ENCODE measurements at places on chromosomes 3 and 15.

DNA sequence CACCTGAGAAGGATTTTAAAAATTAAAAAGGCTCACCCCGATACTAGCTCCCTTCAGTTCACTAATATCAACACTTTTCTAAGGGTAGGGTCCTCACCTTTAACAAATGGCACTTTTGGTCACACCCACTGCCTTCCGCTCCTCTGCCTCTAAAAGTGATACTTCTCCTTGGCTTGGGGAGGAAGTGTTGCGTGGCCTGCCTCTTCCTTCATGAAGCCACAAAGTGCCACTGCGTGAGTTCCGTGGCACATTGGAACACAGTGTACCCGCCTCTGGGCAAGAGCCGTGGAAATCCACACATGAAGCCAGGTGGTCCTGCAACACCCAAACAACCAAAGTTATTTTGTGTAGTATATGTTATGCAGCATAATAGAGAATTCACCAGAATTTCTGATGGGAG is 3.9 kb downstream of the B4GALT4 start:
- no peak for DNase-seq

DNA sequence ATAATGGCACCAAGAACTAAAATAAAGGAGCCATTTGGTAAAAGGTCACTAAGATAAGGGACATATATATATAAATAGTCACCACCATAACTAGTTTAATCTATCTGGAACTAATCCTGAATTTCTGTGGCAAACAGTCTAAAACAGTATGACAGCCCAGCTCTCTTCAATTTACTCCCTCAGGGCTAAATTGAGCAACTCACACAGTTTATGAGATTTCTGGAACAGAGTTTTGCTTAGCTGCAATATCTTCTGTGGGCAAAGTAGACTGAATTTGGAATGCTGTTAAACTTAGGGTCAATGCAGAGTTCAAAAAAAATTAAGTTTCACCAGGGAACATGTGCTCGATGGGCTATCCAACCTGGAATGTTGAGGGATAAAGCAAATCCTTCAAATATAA is 70.1 kb upstream of the VEPH1 start:
- DNase-seq, result no peak

- no peak for DNase-seq
Measured at GRCh38 chr15:88982304-88982945, 69.2 kb upstream of the MFGE8 start.

- DNase-seq, result no peak
Measured at GRCh38 chr15:45670511-45670910, 35.7 kb downstream of the SQOR start.

- DNase-seq, result no peak
Measured at GRCh38 chr3:98359993-98360675, 6.5 kb downstream of the OR5K4 start.

- no peak for DNase-seq
Measured at GRCh38 chr3:88032245-88032644, 26.6 kb downstream of the CGGBP1 start.

DNA sequence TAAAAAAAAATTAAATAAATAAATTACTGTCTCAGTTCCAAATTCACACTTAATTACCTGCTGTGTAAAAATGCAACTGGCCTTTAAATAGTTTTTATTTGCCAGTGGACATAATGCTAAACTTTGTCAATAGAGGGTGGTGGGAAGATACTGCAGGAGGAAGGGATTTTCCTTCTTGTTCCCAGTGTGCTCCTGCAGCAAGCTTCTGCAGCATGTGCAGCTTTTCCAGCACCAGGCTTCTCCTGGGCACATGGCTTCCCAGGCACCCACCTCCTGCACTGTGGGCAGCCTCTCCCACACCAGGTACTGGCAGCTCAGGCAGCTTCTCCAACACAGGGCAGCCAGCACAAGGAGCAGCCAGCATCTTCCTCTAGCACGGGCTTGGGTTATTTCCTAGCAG is 29.6 kb upstream of the BBX start:
- DNase-seq, result no peak

DNA sequence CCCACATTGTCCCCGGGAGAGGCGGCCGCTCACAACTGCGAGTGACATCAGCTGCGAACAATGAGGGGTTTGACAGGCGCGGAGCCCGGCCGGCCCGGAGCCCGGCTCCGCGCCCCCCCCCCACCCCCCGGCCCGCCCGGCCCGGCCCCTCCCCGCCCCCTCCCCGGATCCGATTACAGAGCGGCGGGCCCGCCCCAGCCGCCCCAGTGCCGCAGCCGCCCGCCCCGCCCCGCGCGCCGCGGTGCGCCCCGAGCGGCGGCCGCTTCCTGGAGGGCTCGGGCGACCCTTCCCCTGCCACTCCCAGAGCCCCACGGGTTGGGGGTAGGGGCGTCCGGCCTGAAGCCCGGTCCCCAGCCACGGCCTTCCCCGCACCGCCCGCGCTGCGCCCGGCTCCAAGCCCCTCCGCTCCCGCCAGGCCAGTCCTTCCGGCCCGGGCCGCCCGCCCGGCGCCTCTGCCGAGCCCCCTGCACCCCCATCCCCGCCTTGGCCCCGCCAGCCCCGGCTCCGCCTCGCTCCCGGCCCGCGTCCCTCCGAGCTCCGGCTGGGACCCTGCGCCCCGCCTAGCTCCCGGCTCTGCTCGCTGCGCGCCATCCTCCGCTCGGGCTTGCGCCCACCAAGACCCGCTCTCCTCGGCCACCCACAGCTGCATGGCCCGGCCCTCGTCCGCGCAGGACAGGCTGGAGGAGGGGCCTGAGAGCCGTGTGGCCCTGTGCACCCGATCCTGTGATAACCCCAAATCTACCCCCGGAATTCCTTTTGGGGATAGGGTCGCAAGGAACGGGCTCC is at the start of gene PCBP4:
PCBP4 (minus strand) TSS at position 71 of the 786 bp plus-strand sequence. CDS start 6,214 bp downstream, outside the sequence.
- DNase-seq, result no peak

DNA sequence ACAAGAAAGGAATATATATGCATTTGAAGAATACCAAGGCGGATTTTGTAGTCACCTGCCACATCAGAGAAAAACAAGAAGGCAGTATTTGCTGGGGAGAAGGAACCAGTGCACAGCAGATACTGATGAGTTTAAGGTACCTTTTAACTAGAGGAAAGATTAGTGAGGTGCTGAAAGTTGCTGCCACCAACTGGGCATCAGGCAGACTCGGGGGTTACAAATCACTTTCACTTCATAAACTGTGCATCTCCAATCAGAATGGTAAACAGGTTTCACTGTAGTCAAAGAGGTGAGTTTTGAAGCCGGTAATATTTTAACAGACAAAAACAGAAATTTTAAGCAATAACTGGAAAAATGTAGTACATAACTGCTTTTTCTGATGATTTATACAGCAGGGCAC is 4.1 kb downstream of the FBN1 start:
- DNase-seq, result no peak

GRCh38 chr3:161423911-161424522 is 52.7 kb upstream of the SPTSSB start:
- DNase-seq, result no peak

DNA sequence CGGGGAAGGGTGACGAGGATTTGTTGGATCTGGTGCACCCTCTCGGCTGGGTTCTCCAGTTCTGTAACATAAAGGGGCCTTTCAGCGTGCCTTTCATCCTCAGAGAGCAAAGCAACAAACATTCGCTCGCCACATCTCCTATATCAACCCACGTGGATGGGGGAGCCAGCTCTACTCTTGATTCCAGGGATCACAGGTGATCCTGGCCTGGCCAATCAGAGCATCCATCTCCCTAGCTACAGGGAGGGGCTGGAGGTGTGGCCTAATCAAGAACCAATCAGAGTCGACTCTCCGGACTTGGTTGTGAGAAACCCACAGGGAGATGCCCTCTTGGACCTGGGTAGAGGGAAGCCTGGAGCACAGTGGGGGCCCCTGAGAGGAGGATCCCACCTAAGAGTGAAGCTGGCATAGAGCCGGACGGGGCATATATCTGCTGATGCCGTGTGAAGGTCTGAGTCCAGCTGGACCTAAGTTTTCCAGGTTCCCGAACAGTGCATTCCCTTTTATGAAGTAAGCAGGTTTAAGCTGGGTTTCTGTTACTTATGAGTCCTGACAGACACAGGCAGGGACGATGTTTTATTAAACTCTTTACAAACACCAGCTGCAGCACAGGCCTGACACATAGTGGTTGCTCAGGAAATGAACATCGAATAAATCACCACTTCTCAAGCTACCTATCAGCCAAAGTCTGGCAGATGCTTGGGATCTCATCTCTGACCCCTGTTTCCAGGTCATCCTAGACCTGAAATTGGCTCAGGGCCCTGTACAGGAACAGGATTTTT is 50.7 kb upstream of the RAD18 start:
- DNase-seq, result no peak

DNA sequence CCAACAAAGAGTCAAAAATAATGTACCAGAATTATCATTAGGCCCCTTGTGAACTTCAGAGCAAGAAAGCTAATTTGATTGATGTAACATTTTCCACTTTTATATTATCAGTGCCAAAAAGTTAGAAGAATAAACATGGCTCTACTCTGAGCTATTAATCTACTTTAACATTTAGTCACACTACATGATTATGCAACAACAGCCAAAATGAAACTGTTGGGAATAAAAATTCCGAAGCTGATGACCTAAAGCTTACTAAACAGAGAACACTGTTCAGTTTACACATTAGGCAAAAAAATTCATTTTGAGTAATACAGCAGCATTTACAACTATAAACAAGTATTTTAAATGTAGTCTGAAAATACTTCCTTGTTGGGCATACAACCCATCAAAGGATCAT is 1134.1 kb downstream of the EPHA3 start:
- no peak for DNase-seq

DNA sequence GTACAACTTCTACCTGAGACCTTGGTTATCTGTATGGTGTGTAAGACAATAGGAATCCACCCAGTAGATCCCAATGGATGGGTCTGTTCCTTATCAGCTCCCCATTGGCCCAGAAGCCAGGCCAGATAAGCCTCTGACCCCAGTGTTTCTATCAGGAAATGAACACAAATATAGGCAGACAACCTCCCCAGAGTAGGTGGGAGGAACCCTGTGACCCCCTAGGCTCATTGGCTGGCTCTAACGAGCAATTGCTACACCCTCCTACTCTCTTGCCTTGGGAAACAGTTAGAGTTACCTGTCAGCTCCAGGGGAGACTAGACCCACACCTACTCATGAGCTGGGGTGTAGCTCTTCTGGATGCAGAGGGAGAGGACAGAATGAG is 299.9 kb downstream of the UACA start:
- DNase-seq, result no peak

GRCh38 chr15:100298257-100298656 is 43.5 kb downstream of the ADAMTS17 start:
- no peak for DNase-seq

GRCh38 chr15:42627485-42627884 is 52.1 kb downstream of the STARD9 start:
- no peak for DNase-seq

DNA sequence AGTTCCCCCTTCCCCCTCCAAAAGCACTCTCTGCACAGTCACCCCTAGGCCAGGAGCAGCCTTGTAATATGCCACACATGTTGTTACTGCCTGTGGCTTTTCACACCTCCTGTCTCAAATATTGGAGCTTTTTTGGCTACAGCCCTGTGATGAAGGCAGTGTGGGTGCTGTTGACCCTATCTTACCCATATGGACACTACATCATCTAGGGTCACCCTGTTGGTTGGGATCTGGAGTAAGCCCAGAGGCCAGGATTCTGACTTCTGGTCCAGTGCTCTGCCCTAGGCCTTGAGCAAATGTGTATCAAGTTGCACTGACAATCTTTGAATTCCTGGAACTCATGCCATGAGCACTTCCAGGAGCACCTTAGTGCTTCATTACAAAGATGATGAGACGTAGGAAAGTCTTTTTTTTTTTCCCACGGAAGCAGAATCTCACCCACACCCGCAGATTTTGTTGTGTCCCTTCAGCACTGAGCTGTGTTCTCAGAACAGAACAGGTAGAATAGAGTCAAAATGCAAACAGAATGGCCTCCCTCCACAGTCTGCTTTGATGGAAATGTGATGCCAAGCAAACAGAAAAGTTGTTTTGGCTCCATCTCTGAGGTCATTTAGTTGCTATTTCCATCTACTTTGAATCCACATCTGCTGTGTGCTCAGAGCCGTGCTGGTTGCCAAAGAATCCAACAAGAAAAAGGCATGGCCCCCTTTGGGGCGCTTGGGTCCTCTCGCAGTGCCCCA is 49.6 kb downstream of the SMAD3 start:
- DNase-seq, result no peak

- no peak for DNase-seq
Measured at GRCh38 chr15:93759629-93760028, 471.7 kb upstream of the MCTP2 start.

DNA sequence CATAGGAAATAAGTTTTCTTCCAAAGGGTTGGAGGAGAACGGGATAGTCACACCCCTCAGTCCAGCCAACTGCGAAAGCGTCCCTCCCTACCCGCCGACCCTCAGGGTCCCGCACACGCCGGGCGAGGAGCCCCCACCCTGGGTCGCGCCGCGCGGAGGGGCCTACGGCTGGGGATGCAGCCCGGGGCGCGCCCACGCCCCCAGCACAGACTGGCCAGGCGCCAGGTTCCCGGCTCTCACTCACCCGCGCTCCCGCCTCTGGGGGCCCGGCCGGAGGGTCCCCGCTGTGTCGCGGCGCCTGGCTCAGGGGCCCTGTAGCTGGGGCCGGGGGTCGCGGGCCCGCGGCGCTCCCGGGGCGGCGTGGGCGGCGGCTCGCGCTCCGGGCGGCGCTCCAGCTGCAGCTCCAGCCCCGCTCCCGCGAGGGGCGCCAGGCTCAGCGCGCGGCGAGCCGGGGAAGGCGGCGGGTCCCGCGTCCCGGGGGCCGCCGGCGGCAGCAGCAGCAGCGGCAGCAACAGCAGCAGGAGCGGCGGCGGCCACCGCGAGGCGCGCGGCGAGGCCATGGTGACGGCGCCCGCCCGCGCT is 375 bp downstream of the HEG1 start:
- DNase-seq, result no peak

GRCh38 chr15:89457086-89457485 is 39.3 kb downstream of the RHCG start:
- DNase-seq, result no peak

DNA sequence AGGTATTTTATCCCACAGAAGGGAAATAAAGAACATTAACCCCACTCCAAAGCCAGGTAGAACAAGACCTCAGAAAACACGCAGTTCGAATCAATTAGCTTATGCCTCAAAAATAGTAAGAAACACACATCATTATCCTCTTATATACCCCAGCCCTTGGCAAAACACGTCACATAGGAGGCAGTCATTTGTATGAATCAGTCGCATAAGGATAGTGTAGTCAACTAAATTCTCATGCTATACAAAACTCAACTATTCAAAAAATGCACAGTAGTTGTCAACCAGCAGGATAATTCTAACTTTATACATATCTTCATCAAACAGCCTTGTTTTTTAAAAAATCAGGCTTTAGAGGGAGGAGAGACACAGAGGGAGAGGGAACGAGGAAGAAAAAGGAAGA is 298.4 kb downstream of the FOXP1 start:
- DNase-seq, result no peak

GRCh38 chr3:177725165-177725564 is 527.9 kb upstream of the TBL1XR1 start:
- no peak for DNase-seq

DNA sequence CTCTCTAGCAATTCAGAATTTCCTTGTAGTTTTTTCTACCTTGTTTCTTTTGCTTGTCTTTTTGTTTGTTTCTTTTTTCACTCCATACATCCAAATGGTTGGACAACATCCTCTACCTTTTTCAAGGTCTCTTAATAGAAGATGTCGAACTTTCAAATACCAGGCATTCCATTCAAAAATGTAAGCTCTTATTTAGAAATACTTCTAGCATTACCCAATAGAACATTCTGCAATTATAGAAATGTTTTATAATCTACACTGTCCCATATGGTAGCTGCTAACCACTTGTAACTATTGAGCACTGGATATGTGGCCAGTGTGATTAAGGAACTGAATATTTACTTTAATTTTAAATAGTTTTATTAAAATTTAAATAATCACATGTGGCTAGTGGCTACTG is 196.2 kb upstream of the MRPL3 start:
- DNase-seq, result no peak

All from activated CD4-positive, CD25-positive, alpha-beta regulatory T cell (primary cell).